ENCODE measurements at places on chromosomes 12 and 14.
A peak's percentile ranks its signal among the peaks of the same experiment; 100 is the strongest.

DNA sequence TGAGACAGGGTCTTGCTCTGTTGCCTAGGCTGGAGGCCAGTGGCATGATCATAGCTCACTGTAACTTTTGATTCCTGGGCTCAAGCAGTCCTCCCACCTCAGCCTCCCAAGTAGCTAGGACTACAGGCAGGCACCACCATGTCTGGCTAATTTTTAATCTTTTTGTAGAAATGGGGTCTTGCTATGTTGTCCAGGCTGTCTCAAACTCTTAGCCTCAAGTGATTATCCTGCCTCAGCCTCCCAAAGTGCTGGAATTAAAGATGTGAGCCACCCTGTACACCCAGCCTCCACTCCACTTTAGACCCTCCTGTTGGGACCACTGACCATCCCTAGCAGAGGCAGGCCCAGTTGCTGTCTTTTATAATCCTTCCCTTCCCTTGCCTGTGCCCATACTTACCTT, 63.3 kb upstream of the OSBPL8 start:
- DNase-seq = no peak

DNA sequence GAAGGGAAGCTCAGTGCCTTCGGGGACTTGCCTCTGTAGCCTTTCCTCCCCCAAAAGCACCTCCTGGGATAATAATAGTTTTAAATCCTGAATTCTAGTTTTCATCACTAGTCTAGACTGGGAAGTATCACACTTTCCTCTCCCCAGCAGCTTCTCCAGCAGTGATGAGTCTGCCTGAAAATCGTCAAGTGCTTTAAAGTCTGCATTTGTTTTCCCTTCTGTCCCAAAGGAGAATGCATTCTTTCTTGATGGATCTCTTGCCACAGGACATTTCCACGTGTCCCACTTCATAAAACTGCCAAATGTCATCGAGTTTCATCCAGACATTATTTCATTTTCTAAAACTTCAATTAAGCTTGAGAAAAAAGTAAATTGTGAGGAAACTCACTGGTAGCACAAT, 15.0 kb downstream of the CSRP2 start:
- DNase-seq = peak; percentile 48

DNA sequence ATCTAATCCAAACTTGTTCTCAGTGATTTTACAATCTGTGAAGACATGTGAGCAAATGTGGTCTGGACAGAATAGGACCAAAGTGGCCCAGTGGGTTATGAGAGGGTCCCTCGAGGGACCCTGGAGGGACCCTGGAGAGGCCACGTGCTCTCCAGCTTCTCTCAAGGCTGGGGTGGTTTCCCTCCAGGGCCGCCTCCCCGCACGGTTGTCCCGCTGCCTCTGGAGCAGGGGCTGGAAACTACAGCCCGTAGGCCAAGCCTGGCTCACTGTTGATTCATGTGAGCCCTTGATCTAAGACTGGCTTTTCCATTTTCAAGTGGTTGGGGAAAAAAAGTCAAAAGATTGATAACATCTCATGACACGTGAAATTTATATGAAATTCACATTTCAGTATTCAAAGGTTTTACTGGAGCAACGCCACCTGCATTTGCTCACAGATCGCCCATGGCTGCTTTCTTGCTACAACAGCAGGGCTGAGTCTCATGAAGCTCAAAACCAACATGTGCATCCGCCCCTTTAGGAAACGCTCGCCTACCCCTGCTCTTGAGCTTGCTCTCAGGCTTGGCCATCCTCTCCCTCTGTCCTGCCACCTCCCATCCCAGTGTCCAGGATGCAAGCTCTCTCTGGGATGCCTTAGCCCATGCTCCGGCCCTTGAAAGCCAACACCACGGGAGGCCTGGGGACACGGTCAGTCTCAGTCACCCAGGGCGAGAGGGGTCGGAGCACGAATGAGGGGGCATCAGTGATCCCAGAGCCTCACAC, 12.1 kb upstream of the LRTM2 start:
- DNase-seq = no peak

DNA sequence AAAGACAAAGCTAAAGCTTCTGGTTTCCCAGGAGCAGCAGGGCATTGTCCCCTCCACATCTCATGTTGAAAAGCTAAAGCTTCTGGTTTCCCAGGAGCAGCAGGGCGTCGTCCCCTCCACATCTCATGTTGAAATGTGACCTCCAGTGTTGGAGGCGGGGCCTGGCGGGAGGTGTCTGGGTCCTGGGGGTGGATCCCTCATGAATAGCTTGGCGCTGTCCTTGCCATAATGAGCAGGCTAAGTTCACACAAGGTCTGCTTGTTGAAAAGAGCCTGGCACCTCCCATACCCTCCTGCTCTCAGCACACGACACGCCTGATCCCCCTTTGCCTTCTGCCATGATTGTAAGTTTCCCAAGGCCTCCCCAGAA, 123.7 kb downstream of the PIWIL1 start:
- no peak for DNase-seq

- DNase-seq = no peak
These were observed 15.5 kb upstream of the TCTN2 start for GRCh38 chr12:123655420-123655819.

GRCh38 chr12:123488539-123489230, 30.7 kb downstream of the SNRNP35 start:
- no peak for DNase-seq

GRCh38 chr14:69101331-69101826, 51.5 kb downstream of the DCAF5 start:
- peak; percentile 80 for DNase-seq

DNA sequence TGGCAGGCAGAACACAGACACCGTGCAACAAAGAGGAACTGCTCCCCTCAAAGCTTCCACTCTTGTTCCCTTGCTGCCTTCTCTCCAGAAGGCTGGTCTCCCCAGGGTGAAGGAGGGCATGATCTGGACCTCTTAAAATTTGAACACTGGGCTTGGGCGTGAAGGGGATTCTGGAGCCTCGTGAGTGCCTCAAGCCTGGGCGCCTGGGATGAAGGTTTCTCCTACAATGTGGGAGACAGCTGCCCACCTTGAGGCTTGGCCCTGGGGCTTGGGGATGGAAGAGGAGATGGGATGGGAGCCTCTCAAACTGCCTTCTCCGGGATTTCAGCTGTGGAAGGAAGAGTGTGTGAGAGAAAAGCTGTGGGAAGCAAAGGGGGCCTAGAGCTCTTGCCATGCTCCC, 7.8 kb upstream of the RIN3 start:
- DNase-seq = no peak

DNA sequence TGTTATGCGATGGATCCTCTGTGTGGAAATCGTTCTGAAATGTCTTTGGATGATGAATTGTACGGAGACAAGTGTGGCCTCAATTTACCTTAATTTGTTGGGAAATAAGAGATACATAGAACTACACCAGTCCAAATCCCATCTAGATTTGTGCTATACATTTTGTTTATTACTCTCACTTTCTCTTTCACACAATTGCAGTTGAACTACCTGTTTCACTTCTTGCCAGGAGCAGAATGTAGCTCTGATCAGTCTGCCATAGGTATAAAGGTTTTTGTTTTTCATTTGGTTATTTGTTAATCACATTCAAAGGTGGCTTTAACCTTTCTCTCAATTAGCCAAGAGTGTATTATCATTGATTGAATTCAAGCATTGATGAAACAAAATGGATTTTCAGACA, 268.2 kb downstream of the SNAPC1 start:
- DNase-seq = no peak

GRCh38 chr14:44168566-44168965, 338.5 kb downstream of the FSCB start:
- DNase-seq = no peak

DNA sequence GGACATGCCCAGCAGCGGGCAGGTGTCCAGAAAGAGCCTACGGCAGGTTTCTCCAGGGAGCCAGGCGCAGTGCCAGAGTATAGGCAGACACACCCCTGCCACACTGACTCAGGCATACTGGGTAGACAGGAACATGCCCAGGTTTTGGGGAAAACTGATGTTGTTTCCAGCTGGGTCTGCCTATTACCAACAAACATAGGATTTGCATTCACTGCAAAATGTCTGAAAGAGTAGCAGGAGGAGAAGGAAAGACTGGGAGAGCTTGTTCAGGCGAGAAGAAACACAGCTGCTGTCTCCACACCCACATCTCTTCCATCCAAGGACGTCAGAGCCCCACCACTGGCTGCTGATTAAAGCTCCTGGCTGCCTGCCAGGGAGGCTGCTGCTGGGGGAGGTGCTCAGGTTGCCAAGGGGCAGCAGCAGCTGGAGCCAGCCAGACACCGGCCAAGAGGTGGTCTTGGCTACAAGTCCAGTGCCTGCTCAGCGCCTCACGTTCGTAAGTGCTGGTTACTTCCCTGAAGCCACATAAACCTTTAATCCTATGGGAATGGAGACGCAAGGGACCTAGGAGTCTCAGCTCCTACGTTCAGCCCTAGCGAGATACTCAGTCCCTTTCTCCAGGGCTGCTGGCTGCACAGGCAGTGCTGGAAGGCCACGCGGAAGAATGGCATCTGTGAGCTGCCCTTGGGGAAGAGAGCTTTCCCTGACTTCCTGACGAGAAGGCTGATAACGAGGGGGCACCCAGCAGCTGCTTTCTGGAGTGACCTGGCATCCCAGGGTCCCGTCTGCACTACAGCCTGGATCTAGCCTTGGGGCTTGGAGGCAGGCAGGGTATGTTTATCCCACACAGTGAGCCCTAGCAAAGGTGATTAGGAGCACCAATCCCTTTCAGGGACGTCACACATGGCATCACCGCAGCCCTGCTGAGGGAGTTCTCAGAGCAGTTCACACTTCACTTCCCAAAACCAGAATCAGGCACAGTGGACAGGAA, 58.1 kb downstream of the PLEKHG3 start:
- DNase-seq = peak; percentile 73

DNA sequence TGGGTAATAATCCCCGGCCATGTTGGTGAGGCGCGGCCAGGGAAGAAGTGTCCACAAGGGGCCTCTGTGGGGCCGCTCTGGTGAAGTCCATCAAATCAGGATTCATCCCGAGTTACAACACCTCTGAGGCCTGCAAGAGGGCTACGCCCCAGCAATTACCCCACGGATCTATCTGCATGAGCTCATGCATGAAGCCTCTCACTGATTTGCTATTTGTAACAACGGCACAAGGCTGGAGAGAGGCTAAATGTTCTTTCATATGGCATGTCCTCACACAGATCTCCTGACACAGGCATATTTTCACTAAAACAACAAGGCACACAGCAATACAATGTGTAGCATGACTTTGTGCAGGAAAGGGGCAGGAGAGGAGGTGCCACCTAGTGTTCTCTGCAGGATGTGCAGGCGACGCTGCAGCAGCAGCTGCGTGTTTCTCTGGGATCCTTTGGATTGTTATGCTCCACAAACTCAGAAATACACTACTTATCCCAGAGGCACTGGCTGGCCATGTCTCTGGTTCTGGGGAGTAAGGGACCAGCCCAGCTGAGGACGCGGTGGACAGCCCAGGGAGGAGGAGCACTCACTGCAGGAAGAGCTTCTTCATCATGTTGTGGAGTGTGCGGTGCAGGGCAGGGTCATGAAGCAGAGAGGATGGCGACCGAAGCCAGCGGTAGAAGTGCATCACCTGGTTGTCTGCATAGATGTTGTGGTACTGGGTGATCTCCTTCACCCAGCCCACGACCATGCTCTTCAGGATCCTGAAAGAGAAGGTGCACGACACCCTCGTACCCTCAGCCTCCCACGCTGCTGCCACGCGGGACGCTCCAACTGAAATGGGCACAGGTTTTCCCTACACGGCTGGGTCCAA, 20.2 kb downstream of the P2RX2 start:
- peak; percentile 88 for DNase-seq

GRCh38 chr12:103456006-103456405, 39.8 kb downstream of the C12orf42 start:
- no peak for DNase-seq

- no peak for DNase-seq
These were observed 126.9 kb upstream of the FGD4 start for GRCh38 chr12:32272465-32272864.

DNA sequence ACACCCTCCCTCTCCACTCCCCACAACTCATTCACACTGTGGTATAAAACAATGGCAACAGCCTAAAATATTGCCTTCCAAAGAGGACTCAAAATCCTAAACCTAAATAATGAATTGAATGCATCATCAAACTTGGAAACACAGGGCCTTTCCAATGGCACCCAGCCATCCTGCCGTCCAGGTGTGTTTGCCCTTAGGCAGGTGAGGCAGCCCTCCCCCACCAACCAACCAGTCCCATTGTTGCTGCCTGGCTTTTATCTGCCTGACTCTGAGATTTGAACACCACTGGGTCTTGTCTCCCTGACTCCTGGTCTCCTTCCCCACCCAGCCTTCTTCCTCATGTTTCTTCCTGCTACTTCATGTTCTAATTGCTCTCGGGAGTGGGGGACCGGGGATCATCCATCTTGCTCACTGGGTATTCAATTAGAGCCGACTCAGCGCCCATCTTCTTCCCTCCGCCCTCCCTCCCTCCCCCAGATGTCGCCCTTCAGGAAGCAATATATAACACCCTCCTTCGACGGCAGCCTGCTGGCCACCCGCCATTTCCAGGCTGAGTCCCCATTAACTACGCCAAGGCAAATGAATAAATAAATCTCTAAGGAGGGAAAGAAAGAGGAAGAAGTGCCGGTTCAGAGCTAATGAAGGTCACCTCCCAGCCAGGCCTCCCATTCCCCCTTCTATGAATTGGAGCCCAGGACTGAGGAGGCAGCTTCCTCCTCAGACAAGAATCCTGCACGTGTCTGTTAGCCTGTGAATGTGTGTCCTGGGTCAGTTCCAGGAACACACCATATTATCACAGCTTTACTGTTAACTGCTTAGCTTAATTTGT, 36.3 kb upstream of the NTF3 start:
- no peak for DNase-seq

DNA sequence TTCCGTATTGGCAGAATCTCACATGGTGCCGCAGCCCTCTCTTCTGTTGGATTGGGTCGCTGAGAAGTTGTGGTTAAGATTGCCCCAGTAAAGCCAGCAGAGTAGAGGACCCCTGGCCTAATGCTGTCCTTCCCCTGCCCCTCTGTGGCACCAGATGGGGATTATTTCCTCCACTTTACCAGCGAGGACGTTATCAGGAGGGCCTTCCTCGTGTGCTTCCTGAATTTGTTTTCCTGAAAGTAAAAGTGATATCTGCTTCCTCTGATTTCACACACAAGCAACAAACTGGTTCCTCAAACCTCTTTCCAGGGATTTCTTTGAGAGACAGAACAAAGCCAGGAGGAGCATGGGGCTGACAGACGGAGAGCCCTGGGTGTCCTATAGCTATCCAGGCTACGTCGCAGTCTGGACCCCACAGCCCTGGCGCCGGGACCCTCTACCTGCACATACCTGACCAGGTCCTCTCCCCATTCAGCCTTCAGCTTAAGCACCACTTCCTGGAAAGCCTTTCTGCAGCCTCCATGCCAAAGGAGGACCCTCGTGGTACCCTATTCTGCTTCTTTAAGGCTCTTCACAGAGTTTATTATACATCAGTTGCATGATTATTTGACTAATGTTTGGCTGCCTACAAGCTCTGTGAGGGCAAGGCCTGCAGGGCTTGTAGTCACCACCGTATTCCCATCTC, 314.8 kb upstream of the FKBP4 start:
- DNase-seq = no peak

- no peak for DNase-seq
These were observed 417.6 kb downstream of the PCNX1 start for GRCh38 chr14:71324767-71325272.
